Pancreas (tissue), 10 donors: ENCODE measurements at places on chromosomes 3 and 15. TPM values are rescaled to one million over a fixed set of nuclear protein-coding genes. Genes with fewer than 3 reads are reported as not detected.

DNA sequence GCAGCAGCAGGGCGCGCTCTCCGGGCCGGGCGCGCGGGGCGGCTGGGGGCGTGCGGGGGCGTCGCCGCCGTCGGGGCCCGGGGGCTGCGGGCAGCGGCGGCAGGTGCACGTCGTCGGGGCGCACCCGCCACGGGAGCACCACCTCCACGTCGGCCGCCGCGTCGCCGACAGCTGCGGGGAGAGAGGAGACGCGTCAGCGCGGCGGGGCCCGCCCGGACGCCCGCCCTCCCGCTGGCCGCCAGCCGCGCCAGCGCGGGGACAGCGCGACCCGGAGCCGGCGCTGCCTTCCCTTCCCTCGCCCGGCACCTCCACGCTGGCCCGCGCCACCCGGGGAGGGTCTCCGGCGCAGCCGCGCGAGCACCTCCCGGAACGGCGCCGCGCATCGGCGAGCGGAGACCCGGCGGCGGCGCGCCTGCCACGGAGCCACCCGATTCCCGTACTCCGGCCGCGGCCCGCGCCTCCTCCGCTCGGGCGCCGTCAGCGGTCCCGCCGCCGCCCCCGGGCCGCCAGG, 481 bp downstream of the ADAMTS17 start:
- no peak for DNase-seq

The ST8SIA2 gene
- polyA plus RNA-seq, result not detected

DNA sequence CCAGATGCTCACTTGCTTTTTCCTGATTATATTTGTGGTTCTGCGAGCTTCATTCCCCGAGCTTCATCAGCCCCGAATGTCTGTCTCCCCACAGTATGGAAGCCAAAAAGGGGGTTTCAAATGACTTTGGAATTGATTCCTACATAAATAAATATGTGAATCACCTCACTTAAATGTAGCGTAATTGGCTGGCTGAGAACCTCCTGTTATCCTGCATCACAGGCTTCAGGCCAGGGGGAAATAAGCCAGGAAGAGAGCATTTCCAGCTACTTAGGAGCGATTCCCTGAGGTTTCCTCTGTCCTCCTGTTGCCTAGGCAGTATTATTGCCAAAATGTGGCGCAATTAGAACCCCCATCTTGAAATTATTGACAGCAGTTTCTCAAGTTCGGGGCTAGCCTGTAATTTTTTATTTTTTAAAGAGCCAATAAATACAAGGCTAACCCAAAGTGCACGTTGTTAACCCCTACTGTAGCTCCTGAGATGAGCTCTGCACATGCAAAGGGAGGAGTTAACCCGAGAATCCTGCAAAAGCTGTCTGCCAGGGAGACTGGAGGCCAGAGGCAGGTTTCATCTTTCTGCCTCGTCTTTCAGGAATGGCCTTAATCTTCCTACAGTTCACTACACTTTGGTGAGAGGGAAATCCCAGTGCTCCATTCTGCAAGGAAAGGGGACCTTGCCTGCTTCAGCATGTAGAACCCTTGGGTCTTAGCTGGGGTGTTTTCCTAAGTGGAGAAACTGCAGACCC, 148.2 kb downstream of the ADAMTS9 start:
- DNase-seq, result no peak

The FETUB gene
- not detected for polyA plus RNA-seq
